ENCODE measurements at places on chromosomes 7 and 10.

- DNase-seq: no peak
Measured at GRCh38 chr7:25652366-25652765, 424.1 kb upstream of the NPVF start.

DNA sequence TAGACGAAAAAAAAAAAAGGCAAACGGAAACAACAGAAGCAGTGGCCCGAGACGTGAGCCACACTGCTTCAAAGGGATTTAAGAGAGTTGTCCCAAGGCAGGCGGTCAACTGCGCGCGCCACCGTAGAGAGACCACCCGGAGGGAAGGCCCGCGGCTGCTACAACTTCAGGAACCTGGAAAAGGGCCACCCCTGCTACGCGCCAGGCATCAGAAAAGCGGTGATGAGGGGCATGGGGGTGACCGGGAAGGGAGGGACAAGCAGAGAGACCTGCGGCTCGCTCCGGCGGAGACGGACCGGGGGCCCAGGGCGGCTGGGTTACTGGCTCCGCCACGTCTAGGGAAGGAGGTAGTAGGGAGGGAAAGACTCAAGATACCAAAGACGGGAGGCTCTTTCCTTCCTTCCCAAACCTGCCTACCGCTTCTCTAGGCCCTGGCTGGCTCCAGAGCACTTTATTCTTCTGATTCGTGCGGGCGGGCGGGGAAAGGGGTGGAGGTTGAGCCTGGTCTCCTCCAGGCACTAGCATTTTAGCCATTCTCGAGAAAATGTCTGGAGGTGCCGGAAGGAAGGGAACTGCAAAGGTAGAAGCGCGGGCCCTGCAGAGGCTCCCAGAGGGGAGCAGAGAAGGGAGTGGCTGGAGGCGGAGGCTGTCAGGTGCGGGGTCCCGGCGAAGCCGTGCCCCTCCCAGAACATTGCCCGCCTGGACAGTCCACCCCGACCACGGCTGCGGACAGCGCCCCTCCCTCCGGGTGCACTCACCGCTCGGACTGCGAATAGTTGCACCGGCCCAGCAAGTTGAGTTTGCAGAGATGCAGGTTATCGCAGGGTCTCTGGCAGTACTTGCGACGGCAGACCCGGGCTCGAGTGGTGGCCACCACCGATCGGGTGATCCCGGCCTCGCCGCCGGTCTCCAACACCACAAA is 993 bp downstream of the ZC3HAV1 start:
- DNase-seq: no peak

GRCh38 chr7:22305706-22306105 is 51.2 kb downstream of the RAPGEF5 start:
- DNase-seq: no peak

- no peak for DNase-seq
Measured at GRCh38 chr10:132328738-132329137, 3.3 kb upstream of the LRRC27 start.

DNA sequence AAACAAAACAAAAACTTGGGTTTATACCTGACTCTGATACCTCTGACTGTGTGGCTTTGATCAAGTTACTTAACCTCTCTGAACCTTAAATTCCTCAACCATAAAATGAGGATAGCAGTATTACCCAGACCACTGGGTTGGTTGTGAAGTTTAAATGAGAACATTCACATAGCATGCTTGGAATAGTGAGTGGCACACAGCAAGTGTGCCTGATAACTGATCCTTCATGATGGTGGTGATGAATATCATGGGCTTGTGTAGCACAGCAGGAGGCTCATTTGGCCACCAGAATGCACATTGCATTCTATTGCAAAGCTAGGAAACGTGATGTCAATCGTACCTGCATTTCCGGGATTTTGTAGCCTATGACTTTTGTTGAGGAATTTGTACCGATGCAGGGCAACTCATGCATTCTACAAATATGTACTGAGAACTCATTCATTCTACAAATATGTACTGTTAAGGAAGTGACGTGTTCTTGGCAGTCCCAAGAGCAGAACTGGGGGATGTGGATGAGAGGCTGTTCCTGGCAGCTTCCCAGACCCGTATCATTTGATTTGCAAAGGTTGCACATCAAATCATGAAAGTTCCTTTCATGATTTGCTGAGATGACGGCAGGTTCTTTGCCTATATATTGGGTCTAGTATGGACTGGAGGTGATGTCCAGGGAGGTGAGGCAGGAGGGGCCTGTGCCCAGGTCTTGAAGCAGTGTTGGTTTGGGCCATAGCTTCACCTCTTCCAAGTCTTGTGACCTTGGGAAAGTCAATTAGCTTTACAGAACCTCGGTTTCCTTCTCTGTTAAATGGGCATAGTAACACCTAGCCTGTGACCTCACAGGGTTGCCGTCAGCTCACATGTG is 94.6 kb upstream of the SMNDC1 start:
- DNase-seq: no peak

DNA sequence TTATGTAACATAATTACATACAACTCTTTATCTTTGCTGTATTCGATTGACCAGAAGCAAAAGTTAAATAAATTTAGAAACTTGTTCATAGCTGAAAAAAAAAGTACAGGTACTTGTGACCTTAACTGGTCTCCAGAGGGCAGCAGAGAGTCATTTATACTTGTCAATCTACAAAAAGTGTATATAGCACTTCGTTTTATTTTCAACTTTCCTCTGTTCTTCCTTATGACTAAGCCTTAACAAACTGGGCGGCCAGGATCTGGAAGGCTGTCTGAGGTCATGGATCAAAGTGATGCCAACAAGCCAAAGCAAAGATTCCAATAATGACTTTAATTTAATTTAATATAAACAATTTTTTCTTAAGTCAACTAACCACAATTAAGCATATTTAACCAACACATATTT is 29.8 kb downstream of the C10orf67 start:
- peak; percentile 14 for DNase-seq

- no peak for DNase-seq
Measured at GRCh38 chr10:43210556-43210955, 56.3 kb downstream of the RASGEF1A start.

DNA sequence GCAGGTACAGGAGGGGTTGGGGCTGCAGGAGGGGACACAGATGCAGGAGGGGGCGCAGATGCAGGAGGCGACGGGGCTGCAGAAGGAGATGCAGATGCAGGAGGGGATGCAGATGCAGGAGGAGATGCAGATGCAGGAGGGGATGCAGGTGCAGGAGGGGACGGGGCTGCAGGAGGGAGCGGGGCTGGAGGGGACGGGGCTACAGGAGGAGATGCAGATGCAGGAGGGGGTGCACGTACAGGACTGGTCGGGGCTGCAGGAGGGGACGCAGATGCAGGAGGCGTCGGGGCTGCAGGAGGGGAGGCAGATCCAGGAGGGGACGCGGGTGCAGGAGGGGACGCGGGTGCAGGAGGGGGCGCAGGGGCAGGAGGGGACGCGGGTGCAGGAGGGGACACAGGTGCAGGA is 66.5 kb downstream of the VWA2 start:
- DNase-seq: no peak

DNA sequence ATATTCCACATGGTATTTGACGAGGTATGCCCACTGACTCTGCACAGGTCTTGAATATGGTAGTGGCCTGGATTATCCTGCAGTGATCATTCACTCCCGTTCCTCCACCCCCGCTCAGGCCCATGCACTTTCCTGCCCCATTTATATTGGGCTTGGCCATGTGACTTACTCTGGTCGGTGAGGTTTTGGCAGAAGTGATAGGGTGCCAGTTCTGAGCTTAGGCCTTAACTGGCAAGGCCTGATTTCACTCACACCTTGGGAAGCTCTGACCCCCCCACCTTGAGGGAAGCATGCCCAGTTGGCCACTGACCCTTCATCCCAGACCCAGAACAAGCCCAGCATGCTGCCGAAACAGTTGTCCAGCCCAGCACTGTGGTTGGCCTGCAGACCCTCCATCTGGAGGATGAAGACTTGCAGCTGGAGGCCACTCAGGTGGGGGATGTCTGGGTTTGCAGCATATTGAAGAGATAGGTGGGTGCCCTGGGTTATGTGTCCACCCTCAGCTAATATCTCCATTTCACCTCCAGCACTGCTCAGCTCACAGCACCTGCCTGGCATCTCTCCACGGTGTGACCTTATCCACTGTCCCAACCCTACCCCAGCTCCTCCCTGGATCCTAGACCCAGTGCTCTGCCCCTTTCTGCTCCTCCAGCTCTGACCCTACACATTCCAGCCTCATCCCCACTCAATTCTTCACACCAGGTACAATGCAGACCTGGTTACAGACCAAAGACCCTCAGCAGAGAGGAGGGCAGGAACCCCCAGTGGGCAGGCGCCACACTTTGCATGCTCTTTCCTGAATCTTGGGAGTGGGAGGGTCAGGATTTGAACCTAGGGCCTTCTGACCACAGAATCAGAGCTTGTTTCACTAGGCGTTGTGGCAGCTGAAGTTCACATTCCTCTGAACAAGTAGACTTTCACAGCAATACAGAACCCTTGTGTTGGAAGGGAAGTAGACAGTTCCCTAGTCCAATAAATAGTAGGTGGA is 138.1 kb upstream of the CHST15 start:
- peak; percentile 28 for DNase-seq

DNA sequence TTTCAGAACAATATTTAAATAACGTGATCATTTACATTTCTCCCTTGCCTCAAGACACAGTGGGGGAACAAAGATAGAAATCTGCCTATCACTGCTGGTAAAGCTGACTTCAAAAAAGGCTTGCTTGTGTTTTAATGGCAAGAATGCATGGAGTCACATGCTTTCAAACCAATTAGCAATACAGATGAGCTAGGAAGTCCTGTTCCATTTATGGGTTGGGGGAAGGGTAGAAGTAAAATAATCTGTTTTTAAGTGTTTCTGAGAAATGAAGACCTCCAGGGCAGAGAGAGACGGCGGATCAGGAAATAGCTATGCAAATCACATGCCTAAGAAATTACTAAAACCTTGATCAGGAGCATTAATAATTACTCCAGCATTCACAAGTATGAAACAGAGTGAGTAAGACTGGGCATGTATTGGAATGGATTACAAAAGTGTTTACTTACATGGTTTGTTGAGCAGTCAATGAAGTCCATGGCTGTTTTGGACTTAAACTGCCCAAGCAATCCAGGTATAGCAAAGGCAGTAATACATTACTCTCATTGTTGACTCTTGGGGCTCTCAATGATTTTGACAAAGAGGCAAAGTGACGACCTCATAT is 142.0 kb downstream of the ARID5B start:
- DNase-seq: no peak

DNA sequence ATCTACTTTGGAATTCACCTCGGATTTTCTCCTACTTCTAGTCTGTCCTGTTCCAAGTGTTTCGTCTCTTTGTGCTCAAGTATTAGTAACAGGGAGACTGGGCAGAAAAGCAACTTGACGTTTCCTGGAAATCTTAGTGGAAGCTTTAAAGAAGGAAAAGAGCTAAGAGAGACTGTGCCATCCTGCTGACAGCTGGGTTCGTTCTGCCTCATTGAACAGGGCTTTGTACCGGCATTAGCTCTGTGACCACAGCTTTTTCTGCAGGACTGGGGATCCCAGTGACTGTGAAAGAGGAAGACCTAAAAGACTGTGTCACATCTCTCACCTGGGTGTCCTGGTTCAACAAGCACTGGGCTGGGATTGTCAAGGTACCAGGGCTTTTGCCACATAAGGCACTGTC is 70.8 kb upstream of the CDCA7L start:
- DNase-seq: no peak

DNA sequence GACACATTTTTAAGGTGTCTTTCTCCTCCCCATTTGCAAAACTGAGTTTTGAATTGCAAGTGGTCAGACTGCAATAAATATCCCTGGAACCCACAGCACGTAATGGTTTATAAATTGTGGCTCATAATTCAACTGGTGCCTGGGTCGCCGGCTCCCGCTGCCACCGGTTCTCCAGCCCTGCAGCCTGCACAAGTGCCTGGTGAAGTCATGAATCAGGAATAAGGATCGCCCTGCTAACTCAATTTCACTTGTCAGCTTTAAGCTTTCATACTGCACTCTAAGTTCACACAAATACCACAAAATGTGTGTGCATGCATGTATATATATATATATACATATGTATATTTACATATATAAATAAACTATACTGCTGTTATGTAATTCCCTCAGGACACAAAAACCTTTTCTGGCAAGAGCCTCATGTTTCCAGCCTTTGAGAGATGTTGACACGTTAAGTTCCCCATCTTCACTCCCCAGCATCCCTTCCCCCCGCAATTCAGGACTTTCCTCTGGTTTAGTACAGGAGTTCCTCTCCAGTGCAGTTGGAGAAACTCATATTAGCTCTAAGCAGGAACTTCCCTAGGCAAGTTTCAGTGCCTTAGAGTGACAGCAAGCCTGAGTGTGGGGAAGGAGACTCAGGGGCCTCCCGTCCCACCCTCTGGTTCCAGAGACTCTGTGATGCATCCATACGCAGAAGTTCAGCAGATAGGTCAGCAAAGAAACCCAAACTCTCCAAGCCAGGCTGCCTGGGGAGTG is 129.2 kb upstream of the UNC5B start:
- DNase-seq: no peak

- DNase-seq: no peak
Measured at GRCh38 chr7:116283595-116284204, 73.4 kb downstream of the TES start.

GRCh38 chr7:25148772-25149575 is 23.9 kb upstream of the CYCS start:
- DNase-seq: no peak

DNA sequence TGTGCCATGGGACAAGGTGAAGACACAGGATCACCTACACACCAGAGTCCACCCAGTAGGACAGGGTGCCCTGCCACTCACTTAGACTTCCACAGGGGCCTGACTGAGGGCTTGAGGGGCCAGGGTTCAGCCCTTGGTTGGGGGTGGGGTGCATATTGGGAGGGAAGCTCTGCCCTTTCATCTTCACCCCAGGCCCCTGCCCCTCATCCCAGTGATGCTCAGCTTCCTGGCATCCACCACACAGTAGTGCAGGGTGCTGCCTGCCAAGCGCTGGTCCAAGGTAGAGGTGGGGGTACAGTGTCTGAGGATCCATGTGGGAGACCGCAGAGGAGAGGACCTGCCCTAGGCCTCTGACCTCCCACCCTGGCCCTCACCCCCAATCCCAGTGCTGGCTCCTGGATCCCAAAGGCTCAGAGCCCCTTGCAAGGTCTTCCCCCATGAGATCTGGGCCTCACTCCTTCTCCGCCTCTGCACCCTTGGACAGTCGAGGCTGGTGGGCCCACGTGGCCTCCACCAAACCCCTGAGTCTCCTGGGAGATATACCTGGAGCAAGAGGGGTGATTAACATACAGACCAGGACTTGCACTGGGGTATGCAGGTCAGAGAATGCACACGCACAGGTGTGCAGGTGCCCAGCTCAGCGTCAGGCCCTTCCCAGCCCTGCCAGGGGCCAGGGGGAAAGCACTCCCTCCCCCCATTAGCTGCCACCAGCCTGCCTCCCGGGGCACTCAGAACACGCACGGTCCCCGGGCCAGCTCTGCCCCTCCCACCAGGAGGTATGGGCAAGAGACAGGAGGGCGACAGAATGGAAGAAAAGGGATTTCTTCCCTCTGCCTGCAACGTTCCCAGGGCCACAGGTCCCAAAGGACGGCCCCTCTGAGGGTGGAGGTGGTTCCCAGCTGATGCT is 8.6 kb upstream of the IRF5 start:
- DNase-seq: no peak

DNA sequence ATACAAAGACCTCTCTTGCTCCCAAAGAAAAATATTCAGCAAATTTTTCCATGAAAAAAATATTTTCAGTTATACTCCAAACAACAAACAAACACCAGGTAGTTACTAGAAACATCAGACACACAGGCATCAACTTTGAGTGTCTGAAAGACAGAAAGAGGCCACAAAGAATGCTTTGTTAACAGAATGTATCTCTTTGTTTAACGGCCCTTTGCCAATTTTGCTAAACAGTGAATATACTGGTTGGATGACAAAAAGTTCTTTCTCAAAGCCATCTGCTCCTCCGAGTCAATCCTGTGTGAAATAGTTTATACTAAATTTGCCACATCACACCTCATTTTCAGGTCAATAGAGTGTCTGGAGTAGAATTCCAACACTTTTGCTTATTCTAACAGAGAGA is 216.7 kb upstream of the PHF14 start:
- DNase-seq: no peak
